ENCODE measurements at places on chromosomes 7 and 10.

- DNase-seq = no peak
Observed at GRCh38 chr7:90706072-90706716, 110.1 kb downstream of the CDK14 start.

DNA sequence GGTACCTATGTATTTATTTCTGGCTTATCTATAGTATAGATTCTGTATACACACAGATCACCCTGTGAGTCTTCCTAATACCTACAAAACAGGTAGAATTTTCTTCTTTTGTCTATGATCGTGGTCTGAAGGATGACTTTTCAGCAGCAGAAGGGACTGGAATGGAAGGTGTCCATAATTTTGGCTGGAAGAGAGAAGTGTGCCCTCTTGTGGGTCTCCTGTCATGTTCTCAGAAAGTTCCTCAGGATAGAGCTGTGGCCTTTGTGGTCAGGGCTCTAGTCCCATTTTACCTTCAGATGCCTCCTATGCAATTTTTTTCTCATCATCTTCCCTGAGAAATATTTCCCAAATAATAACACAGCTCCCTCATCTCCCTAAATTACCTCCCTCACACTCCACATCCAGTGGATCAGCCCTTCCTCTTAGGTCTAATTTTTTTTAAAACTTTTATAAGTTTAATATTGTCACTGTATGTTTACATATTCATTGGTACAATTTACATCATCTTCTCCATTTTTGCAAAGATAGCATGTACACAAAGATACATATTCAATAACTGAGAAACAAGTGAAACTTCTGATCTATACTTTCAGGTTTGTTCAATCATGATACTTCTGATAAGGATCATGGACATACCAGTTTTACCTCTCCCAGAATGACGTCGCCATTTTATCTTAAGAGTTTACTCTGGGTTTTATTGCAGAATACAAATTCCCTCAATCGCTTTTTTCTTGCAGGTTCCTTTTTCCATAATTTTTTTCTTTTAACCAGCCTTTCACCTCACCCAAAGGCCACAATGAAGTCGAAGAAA, 112.7 kb downstream of the REEP3 start:
- DNase-seq = no peak

GRCh38 chr7:40437936-40438634, 303.3 kb downstream of the SUGCT start:
- no peak for DNase-seq

DNA sequence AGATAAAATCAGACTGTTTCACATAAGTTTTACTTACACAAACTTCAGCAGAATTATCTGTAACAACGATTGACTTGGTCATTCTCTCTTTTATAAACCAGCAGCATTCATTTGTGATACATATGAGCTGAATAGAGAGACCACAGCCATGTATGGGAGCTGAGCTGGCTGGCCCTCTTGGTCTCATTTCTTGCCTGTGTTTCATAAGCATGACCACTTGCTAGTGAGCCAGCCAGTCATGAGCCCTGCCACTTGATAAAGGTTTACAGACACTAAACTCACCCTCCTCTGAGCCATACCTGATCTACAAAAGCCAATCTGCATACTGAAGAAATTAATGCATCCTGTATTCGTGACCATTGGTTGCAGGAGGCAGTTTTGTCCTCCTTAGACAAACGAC, 82.1 kb downstream of the PKD1L1 start:
- DNase-seq = no peak

DNA sequence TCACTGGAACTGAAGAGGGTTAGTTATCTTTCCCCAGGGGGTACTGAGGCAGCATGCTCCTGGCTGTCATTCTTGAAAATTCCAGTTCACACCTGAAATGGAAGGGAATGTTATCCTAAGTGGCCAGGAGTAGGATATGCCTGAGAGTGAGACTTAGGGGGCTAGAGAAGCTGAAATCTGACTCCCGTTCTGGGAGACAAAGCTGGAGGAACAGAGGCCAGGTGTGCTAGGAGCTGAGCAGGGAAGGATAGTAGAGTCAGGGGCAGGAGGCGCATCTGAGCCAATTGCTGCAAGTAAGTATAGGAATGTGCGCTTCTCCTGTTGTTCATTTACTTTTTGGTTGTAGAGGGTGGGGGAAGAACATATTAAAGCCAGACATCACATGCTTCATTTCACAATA, 58.1 kb upstream of the KIAA1217 start:
- no peak for DNase-seq

- no peak for DNase-seq
Observed at GRCh38 chr10:24938525-24938924, 13.9 kb downstream of the PRTFDC1 start.

DNA sequence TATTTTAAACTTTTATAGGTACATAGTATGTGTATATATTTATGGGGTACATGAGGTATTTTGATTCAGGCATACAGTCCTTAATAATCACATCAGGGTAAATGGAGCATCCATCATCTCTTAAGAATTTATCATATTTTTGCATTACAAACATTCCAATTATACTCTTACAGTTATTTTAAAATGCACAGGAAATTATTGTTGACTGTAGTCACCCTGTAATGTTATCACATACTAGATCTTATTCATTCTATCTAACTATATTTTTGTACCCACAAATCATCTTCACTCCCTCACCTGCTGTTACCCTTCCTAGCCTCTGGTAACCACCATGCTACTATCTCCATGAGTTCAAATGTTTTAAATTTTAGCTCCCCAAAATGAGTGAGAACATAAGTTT, 56.3 kb upstream of the FAM3C start:
- DNase-seq = no peak

GRCh38 chr10:110324805-110325280, 20.1 kb upstream of the SMNDC1 start:
- DNase-seq = no peak

- no peak for DNase-seq
Observed at GRCh38 chr7:36128448-36129047, 24.5 kb upstream of the EEPD1 start.

GRCh38 chr10:48765527-48765926, 80.9 kb downstream of the WDFY4 start:
- no peak for DNase-seq
